ENCODE measurements at places on chromosomes 2 and 18. TPM values are rescaled to one million over a fixed set of nuclear protein-coding genes. Genes with fewer than 3 reads are reported as not detected.

- DNase-seq, result no peak
Measured at GRCh38 chr18:43735570-43735969, 458.3 kb upstream of the SYT4 start.

- DNase-seq, result no peak
Measured at GRCh38 chr2:102166189-102166845, 20.5 kb upstream of the IL1RL2 start.

The SALL3 gene
- not detected for total RNA-seq

The EFR3B gene
- total RNA-seq, result 0.81 TPM

GRCh38 chr2:62010632-62011256, 105.3 kb downstream of the COMMD1 start:
- no peak for DNase-seq
